ENCODE measurements at places on chromosomes 7 and 10.
A peak's percentile ranks its signal among the peaks of the same experiment; 100 is the strongest.

DNA sequence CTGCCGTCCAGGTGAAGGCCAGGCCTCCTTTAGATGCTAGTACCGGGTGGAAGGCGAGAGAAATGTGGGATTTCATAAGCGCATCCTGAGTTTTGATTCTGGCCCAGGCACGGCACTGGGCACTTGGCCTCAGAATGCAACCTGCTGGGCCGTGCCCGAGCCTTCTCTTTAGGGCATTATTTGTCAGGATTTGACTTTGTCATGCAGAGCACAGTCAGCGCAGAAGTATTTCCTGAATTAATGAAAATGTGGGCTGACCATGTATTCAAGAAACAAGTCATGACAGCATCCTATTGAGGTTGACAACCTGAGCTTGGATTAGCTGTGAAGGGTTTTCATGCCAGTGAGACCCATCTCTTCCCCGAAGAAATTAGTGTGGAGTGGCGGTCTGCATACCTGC lies 34.4 kb downstream of the RCC1L start:
- no peak for DNase-seq

- DNase-seq, result no peak
Measured at GRCh38 chr7:113715981-113716856, 202.6 kb downstream of the PPP1R3A start.

DNA sequence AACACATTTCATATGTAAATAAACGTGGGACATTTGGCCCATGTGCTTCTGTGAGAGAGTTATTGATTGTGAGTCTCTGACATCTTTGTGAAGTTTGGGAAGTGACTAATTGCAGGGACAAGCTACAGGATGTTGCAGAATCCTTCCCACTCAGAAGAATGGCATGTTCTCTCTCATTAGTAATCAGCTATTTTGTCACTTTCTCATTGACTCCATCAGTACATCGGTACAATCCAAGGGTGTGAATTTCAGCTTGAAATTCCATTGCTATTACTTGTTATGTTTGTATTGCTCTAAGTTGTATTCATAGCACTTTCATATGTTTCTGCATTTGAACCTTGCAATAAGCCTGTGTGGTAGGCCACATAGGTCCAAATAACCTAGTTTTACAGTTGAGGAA lies 100.0 kb upstream of the KCNMA1 start:
- DNase-seq, result peak; percentile 96

- no peak for DNase-seq
Measured at GRCh38 chr10:76036962-76037361, 605.5 kb downstream of the LRMDA start.

- DNase-seq, result no peak
Measured at GRCh38 chr7:139716156-139716942, 61.4 kb downstream of the HIPK2 start.

DNA sequence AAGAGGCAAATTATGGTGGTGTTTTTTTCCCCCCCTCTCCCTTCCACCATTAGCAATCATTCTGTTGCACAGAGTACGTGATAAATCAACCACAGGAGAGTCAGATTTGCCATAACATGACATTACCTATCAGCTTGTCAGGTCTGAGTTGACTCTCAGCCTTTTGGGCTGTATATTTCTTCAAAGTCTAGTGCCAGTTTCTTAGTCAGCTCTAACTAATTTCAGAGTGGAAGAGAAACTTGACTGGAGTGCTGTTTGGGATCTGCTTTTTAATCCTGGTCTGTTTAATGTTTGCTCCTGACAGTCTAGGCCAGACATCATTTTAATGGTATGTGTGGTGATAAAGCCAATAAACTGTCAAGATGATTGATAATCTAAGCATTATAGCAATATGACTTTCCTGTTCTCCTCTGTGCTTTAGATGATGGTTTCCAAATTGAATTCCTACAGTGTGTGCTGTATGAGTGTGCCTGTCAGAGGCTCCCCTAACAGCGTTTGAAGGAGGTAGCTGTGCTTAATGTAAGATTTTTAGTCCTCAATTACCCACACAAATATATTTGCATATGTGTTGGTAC lies 76.9 kb downstream of the LRMDA start:
- DNase-seq, result peak; percentile 56

- no peak for DNase-seq
Measured at GRCh38 chr7:30464231-30464671, 14.3 kb downstream of the NOD1 start.

GRCh38 chr7:158113321-158114025 lies 474.1 kb downstream of the PTPRN2 start:
- no peak for DNase-seq

- no peak for DNase-seq
Measured at GRCh38 chr7:110718503-110719205, 372.3 kb upstream of the LRRN3 start.

- DNase-seq, result peak; percentile 3
Measured at GRCh38 chr10:19788075-19788686, 28.1 kb upstream of the PLXDC2 start.

DNA sequence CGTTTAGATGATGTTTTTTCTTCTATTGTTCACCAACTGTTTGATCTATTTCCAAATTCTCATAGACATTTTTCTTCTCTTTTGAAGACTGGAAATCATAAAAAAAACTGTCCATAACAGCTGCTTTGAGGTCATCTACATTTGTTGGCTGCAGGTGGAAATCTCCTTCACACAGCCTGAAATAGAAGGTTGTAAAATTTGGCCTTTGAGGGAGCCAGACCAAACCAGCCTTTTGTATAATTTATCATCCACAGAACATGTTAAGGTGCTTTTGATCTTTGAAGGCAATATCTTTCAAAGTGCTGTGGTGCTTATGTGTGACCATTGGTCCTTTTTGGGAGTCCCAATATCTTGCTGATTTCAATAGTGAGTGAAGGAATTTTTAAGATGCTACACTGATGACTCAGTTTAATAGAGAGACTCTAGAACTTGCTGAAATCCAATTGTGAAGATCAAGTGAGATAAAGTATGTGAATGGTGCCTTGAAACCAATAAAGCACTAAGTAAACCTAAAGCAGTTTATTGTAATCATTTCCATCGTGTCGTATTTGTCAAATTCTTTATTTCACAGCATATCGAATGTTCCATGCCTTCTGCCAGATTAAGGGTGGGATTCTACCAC lies 5.4 kb downstream of the FERD3L start:
- no peak for DNase-seq

GRCh38 chr10:44963772-44964633 lies 4.4 kb downstream of the RASSF4 start:
- no peak for DNase-seq

- no peak for DNase-seq
Measured at GRCh38 chr10:5818894-5819293, 5.7 kb upstream of the GDI2 start.

GRCh38 chr7:73779517-73779916 lies 9.4 kb upstream of the CLDN3 start:
- DNase-seq, result no peak

DNA sequence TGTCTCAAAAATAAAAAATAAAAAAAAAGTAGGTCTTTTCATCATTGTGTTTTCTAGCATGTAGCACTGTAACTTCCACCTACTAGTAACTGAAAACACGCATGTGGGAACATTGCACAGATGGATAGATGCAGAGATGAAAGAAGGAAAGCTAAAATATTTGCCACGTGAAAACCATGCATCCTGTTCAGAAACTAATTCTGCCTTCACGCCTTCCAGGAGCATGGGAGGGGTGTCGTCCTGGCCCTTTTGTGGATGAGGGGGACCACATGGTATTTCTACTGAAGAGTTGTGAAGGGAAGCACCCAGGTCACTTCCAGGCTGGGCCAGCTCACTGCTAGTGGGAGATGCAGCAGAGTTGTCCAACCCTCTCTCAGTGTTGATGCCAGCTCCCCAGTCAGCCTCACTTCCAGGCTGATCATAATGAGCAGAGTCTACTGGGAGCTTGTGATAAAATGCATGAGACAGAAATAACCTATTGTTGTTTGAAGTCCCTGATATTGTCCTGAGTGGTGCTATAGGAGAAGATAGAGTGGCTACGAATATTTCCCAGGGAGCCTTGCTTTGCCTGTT lies 287.1 kb upstream of the CELF2 start:
- DNase-seq, result no peak

GRCh38 chr10:95355301-95355700 lies 64.5 kb upstream of the PDLIM1 start:
- no peak for DNase-seq

- DNase-seq, result no peak
Measured at GRCh38 chr7:38000272-38000671, 79.8 kb downstream of the EPDR1 start.

DNA sequence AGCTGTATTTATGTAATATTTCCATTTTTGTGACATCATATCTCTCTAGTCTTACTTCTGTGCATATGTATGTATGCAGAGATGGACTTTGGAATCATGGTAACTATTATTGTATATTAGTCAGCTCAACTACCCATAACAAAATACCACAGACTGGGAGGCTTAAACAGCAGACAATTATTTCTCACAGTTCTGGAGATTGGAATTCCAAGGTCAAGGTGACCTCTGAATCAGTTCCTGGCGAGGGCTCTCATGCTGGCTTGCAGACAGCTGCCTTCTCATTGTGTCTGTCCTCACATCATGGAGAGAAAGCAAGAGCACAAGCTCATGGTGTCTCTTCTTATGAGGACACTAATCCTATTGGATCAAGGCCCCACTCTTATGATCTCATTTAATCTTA lies 79.1 kb downstream of the RAMP3 start:
- peak; percentile 67 for DNase-seq

DNA sequence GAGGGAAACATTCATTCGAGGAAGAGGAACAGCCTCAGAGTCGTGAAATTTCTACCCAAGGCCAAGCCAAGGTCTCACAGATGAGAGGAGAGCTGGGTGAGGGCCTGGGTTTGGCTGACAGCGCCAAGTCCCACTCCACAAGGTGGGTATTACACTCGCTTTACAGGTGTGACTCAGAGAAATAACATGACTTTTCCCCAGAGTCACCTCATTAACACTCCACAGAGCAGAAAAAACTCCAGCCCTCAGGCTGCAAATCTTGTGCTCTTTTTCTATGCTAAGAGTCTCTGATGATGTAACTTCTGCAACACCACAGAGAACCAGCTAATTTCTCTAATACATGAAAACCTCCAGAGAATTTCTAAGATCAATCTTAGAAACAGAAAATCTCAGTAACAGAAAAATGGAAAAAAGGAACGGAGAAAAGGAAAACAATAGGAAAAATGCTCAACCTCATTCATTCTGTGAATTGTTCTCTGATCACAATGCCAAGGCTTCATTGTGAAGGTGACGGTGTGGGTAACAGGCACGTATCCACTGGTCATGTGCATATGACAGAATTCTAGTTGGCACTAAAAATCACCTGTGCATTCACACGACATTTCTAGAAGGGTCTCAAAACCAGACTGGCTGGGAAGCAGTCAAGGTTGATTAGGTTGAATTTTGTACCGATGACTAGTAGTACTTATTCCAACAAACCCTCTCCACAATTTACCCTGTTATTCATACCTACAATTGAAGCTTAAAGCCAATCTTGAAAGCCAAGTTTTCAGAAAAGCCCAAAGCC lies 20.3 kb downstream of the YWHAG start:
- no peak for DNase-seq

GRCh38 chr7:102454468-102454867 lies 10.2 kb downstream of the ALKBH4 start:
- DNase-seq, result no peak

- DNase-seq, result no peak
Measured at GRCh38 chr10:86292462-86293395, 73.9 kb downstream of the GRID1 start.

- DNase-seq, result no peak
Measured at GRCh38 chr10:51617576-51618235, 81.7 kb downstream of the CSTF2T start.

- DNase-seq, result no peak
Measured at GRCh38 chr10:100346351-100346764, 675 bp upstream of the SCD start.
